ENCODE measurements at places on chromosomes 5 and 9. TPM values are rescaled to one million over a fixed set of nuclear protein-coding genes. Genes with fewer than 3 reads are reported as not detected.
A peak's percentile ranks its signal among the peaks of the same experiment; 100 is the strongest.

GRCh38 chr9:86176468-86176867 lies 77.1 kb upstream of the GOLM1 start:
- no peak overlapping the region for H3K4me3 ChIP-seq
- H3K27me3 ChIP-seq: no peaks in the 10 kb centered on the region
- no peaks in the 10 kb centered on the region for H3K4me1 ChIP-seq

DNA sequence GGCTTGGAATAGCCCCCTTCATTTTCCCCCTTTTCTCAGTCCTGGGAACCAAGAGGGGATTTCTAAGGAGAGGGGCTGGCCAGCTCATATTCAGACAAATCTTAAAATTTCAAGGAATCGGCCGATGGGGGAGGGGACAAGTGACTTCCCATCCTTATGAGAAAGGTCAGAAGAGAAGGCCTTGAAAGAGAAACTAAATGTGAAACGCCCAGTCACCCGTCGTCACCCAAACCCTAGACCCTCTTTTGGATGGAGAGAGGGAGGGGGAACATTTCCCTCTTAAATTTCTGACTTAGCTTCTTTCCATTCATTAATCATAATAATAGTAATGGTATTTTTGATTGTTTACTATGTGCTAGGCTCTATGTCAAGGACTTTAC lies 850 bp upstream of the CCL19 start:
- H3K27me3 ChIP-seq: no peaks in the 10 kb centered on the region
- no peak for DNase-seq
- H3K27ac ChIP-seq: no peak overlapping the region
- no peaks in the 10 kb centered on the region for H3K4me1 ChIP-seq
- peaks cover 5% of the 10 kb centered on the region for H3K36me3 ChIP-seq

DNA sequence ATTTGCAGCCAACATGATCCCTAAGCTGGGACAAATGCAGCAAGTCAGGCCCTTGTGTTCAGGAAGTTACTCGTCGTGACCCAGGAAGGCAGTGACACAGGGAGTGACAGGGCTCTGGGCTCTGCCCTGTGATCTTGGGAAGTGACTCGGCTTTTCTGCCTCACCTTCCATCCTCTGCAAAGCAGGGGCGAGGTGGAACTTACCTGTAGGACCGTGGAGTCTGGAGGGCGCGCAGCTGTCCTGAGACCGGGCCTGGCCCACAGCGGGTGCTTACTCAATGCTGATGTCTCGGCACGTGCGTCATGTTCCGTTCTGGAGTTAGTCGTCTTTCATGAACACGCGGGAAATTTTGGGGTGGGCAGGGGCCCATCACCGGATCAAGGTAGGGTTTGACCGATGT lies 22.8 kb upstream of the LPCAT1 start:
- peaks cover 7% of the 10 kb centered on the region for H3K27me3 ChIP-seq
- peaks cover 5% of the 10 kb centered on the region for H3K4me1 ChIP-seq
- no peaks in the 10 kb centered on the region for H3K36me3 ChIP-seq
- peak overlapping the region; percentile 15 for H3K27ac ChIP-seq
- DNase-seq: no peak

- peaks cover 1% of the 10 kb centered on the region for H3K27me3 ChIP-seq
- H3K4me1 ChIP-seq: peaks cover 2% of the 10 kb centered on the region
- H3K36me3 ChIP-seq: no peaks in the 10 kb centered on the region
- H3K27ac ChIP-seq: no peak overlapping the region
These were observed 174.0 kb downstream of the TMC1 start for GRCh38 chr9:72695365-72695764.

- H3K27me3 ChIP-seq: peaks cover 1% of the 10 kb centered on the region
- no peak overlapping the region for H3K27ac ChIP-seq
- no peak overlapping the region for H3K4me3 ChIP-seq
- peaks cover 8% of the 10 kb centered on the region for H3K36me3 ChIP-seq
These were observed 32.9 kb downstream of the LHFPL2 start for GRCh38 chr5:78615697-78616096.

DNA sequence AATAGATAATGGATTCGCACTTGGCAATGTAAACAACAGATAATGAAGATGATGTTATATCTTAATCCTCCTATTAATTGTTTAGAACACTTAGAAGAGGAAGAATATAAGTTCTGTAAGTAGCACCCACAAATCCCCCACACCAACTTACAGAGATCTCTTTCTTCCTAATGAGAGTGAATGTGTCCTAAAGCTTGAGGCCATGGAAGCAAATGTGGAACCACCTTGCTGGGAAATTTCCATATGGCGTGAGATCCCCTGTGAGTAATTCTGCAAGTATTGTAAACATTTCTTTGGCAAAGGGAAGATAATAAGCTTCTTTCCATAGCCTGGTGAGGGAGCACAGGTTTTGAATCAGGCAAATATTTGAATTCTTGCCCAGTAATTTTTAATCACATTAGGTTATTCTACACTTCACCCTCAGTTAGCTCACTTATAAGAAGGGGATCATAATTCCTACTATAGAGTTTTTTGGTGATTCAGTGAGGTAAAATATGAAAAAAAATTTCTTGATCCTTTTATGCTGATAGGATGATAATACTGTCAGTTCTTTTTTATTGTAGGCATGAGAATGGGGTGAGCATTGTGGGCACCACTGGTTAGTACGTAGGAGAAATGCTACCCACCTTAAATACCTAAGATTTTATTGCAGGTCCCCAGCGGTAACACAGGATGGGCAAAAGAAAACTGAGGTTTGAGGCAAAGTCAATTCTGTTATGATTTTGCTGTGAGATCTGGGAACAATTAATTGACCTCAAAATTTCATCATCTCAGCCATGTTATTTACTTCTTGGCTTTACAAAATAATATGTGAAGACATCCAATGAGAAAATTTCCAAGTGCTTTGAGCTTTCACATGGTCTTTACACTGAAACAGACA lies 574.8 kb downstream of the PSAT1 start:
- no peak overlapping the region for H3K27ac ChIP-seq
- no peaks in the 10 kb centered on the region for H3K27me3 ChIP-seq
- DNase-seq: no peak
- no peaks in the 10 kb centered on the region for H3K4me1 ChIP-seq
- no peak overlapping the region for H3K4me3 ChIP-seq

- H3K4me3 ChIP-seq: no peak overlapping the region
- H3K27me3 ChIP-seq: peaks cover 3% of the 10 kb centered on the region
- DNase-seq: no peak
- H3K4me1 ChIP-seq: peaks cover 4% of the 10 kb centered on the region
- H3K36me3 ChIP-seq: no peaks in the 10 kb centered on the region
- H3K27ac ChIP-seq: no peak overlapping the region
These were observed 134.4 kb upstream of the IER5L start for GRCh38 chr9:129312251-129313122.

GRCh38 chr5:101942321-101942882 lies 353.7 kb downstream of the SLCO4C1 start:
- H3K27me3 ChIP-seq: no peaks in the 10 kb centered on the region
- H3K4me3 ChIP-seq: no peak overlapping the region
- H3K27ac ChIP-seq: no peak overlapping the region
- H3K4me1 ChIP-seq: no peaks in the 10 kb centered on the region

- peaks cover 4% of the 10 kb centered on the region for H3K36me3 ChIP-seq
- peaks cover 10% of the 10 kb centered on the region for H3K27me3 ChIP-seq
- H3K4me1 ChIP-seq: peaks cover 44% of the 10 kb centered on the region
- no peak overlapping the region for H3K27ac ChIP-seq
- H3K4me3 ChIP-seq: no peak overlapping the region
These were observed 47.3 kb downstream of the TMEM167A start for GRCh38 chr5:83029912-83030311.

Gene TAF1L
- not detected for total RNA-seq

Gene KLF9
- 0.25 TPM for total RNA-seq
